Type B pancreatic cell (in vitro differentiated cells): ENCODE measurements at places on chromosomes 1 and 21. TPM values are rescaled to one million over a fixed set of nuclear protein-coding genes. Genes with fewer than 3 reads are reported as not detected.

The IQCC gene
- 4.3 and 4.7 TPM in 2 replicates for total RNA-seq

The VASH2 gene
- 3.5 and 27.4 TPM in 2 replicates for total RNA-seq

The LRRC39 gene
- 0.40 and 0.63 TPM in 2 replicates for total RNA-seq

The NTRK1 gene
- total RNA-seq: 0.12 and 6.6 TPM in 2 replicates

The PRELP gene
- total RNA-seq: 0.07 and 1.1 TPM in 2 replicates

The DTL gene
- total RNA-seq: 11.9 and 38.5 TPM in 2 replicates

The DISP3 gene
- total RNA-seq: 4.7 and 4.8 TPM in 2 replicates

The RCSD1 gene
- total RNA-seq: 0.75 and 5.4 TPM in 2 replicates

The FTCD gene
- total RNA-seq: 26.9 and 45.0 TPM in 2 replicates

The NUAK2 gene
- 13.5 and 17.7 TPM in 2 replicates for total RNA-seq

The SH2D1B gene
- total RNA-seq: not detected in 2 replicates

The ZNF648 gene
- total RNA-seq: 0.10 and 0.34 TPM in 2 replicates

The CYP4X1 gene
- total RNA-seq: 0.31 and 1.8 TPM in 2 replicates

The RBBP5 gene
- 16.5 and 21.4 TPM in 2 replicates for total RNA-seq

The EDARADD gene
- 14.8 and 39.9 TPM in 2 replicates for total RNA-seq

The NTNG1 gene
- 8.0 and 19.7 TPM in 2 replicates for total RNA-seq

The TEX38 gene
- total RNA-seq: not detected in 2 replicates

The C1orf115 gene
- 7.5 and 19.0 TPM in 2 replicates for total RNA-seq

The FOXO6 gene
- total RNA-seq: 9.9 and 21.1 TPM in 2 replicates

The IPO9 gene
- total RNA-seq: 60.8 and 92.4 TPM in 2 replicates

The TPM3 gene
- 263 and 371 TPM in 2 replicates for total RNA-seq

The SMCP gene
- total RNA-seq: not detected in 2 replicates

The PKLR gene
- total RNA-seq: 1.0 and 2.4 TPM in 2 replicates

The PDZK1 gene
- total RNA-seq: 12.2 and 29.6 TPM in 2 replicates

The DNASE2B gene
- total RNA-seq: not detected in 2 replicates

The IL24 gene
- not detected in 2 replicates for total RNA-seq

The KISS1 gene
- total RNA-seq: 0.48 and 0.55 TPM in 2 replicates

The TBX15 gene
- total RNA-seq: 0.19 and 8.5 TPM in 2 replicates

The NIT1 gene
- total RNA-seq: 42.4 and 47.5 TPM in 2 replicates

The CR1L gene
- total RNA-seq: not detected in 2 replicates

The U2AF1 gene
- 13.9 and 21.2 TPM in 2 replicates for total RNA-seq

The SGIP1 gene
- 2.6 and 3.4 TPM in 2 replicates for total RNA-seq

The WDR47 gene
- 12.6 and 15.2 TPM in 2 replicates for total RNA-seq

The CDK18 gene
- 9.6 and 19.3 TPM in 2 replicates for total RNA-seq

The CELA3B gene
- total RNA-seq: not detected in 2 replicates

The BMP8A gene
- total RNA-seq: 0.52 and 1.1 TPM in 2 replicates

The TESK2 gene
- total RNA-seq: 6.7 and 7.9 TPM in 2 replicates

The SYDE2 gene
- total RNA-seq: 9.4 and 10.3 TPM in 2 replicates

The ZNF670 gene
- total RNA-seq: 6.6 and 8.5 TPM in 2 replicates

The SUSD4 gene
- total RNA-seq: 4.3 and 7.0 TPM in 2 replicates

The NBPF10 gene
- 2.7 and 4.9 TPM in 2 replicates for total RNA-seq

The KLHDC7A gene
- total RNA-seq: 0.38 and 0.94 TPM in 2 replicates

The ARHGEF19 gene
- total RNA-seq: 20.2 and 29.5 TPM in 2 replicates

The LRIG2 gene
- 17.7 and 18.3 TPM in 2 replicates for total RNA-seq

The RGS8 gene
- 0.33 and 1.1 TPM in 2 replicates for total RNA-seq

The TRIM17 gene
- 7.8 and 9.4 TPM in 2 replicates for total RNA-seq

The GUCA2B gene
- 0.69 and 0.92 TPM in 2 replicates for total RNA-seq

The TMEM240 gene
- 3.1 and 10.3 TPM in 2 replicates for total RNA-seq

The C4BPB gene
- 0.36 and 4.4 TPM in 2 replicates for total RNA-seq

The BRINP3 gene
- total RNA-seq: 6.6 and 8.1 TPM in 2 replicates

The ICOSLG gene
- total RNA-seq: 5.4 and 13.8 TPM in 2 replicates

The TAF1A gene
- total RNA-seq: 9.9 and 16.7 TPM in 2 replicates

The CD53 gene
- total RNA-seq: not detected in 2 replicates
